WERI-Rb-1 (cell line): ENCODE measurements at places on chromosomes 16 and 17.

DNA sequence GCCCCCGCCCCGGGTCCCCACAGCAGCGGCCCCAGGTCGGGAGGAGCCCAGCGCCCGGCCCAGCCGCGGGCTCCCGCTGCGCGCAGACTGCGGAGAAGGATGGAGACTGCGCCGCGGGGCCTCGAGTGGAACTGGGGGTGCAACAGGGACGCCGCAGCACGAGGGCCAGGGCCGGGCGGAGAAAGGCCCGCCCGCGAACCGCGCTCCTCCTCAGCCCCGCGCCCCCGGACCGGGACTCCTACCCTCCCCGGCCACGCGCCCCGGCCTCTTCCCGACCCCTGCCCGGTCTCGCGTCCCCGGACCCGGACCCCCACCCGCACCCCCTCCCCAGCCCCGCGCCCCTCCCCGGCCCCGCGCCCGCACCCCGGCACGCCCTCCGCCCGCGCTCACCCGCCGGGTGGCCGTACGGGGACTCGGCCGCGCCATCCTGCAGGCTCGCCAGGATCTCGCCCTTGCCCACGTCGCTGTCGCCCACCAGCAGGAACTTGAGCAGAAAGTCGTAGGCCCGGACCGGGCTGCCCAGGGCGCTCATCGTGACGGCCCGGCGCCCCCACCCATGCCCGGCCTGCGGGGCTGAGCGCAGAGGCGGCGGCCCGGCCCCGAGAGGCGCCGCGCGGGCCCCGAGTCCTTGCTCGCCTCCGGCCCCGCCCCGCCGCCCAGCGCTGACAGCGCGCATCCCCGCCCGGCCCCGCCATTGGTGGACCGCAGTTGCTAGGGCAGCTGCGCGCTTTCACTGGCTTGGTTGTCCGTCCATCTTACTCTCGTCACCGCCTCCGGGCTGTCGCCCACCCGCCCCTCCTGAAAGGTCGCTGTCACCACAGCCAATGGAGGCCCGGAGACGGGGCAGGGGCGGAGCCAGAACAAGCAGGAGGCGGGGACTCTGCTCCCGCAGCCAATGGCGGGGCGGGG lies at the start of gene RAB40B:
Gene RAB40B (minus strand): TSS at position 634 of the 909 bp plus-strand sequence. CDS start 102 bp downstream, at position 532.
- peak; percentile 100 for DNase-seq

GRCh38 chr17:65407017-65407416 lies 154.4 kb downstream of the AXIN2 start:
- DNase-seq = no peak

GRCh38 chr17:10233161-10233560 lies 34.8 kb upstream of the GAS7 start:
- DNase-seq = no peak

- DNase-seq = no peak
Observed at GRCh38 chr17:57481910-57482391, 225.6 kb downstream of the MSI2 start.

- DNase-seq = no peak
Observed at GRCh38 chr17:14016858-14017257, 52.4 kb upstream of the COX10 start.

GRCh38 chr17:49487183-49487582 lies 7.9 kb upstream of the NGFR start:
- DNase-seq = no peak

DNA sequence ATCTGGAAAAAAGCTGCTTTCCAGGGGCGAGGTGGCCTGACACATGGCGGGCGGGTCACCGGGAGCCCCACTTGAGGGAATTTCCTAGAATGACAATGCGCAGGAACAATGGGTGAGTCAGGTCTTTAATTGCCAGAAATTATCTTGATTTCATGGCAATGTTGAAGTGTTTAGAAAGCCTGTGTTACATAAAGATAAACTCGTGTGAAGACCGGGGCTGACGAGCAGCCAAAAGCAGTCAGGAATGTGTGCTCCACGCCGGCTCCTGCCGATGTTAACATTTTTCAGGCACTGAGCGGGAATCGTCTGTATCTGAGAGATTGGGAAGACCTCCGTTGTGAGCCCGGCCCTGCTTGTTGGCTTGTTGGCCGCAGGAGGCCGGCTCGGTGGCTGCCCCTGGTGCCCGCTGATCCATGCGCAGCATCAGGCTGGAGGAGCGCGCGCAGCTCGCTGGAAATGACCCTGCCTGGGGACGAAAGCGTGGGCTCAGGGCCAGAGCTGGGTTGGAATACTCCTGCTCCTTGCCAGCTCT lies 353.1 kb downstream of the FOXL1 start:
- DNase-seq = no peak
